ENCODE measurements at places on chromosomes 5 and 9. TPM values are rescaled to one million over a fixed set of nuclear protein-coding genes. Genes with fewer than 3 reads are reported as not detected.

The CCL27 gene
- not detected for total RNA-seq

The PRRX2 gene
- total RNA-seq, result not detected

The TRAF2 gene
- total RNA-seq, result 10.0 TPM

The HSPA9 gene
- total RNA-seq, result 269 TPM

The RANBP17 gene
- total RNA-seq, result 1.6 TPM

The TOR2A gene
- 16.0 TPM for total RNA-seq

The TRIM7 gene
- 56.8 TPM for total RNA-seq

The TMC1 gene
- not detected for total RNA-seq

The ZNF879 gene
- total RNA-seq, result 1.0 TPM

The LIFR gene
- 2.1 TPM for total RNA-seq

The TAF11L5 gene
- total RNA-seq, result not detected

The IARS1 gene
- total RNA-seq, result 162 TPM

The UBAP2 gene
- total RNA-seq, result 13.1 TPM

The INSYN2B gene
- total RNA-seq, result 5.6 TPM

The DOCK2 gene
- total RNA-seq, result 1.3 TPM

The SPAG8 gene
- total RNA-seq, result 0.04 TPM

The SLC25A48 gene
- total RNA-seq, result not detected

The ZFP37 gene
- 0.80 TPM for total RNA-seq

The GHR gene
- total RNA-seq, result 2.0 TPM

The FCN2 gene
- not detected for total RNA-seq

The SLC6A18 gene
- total RNA-seq, result not detected

The RALGDS gene
- total RNA-seq, result 18.7 TPM

The PAEP gene
- total RNA-seq, result not detected

The CERT1 gene
- 8.4 TPM for total RNA-seq

The SLCO6A1 gene
- not detected for total RNA-seq

The NR2F1-AS1 gene
- total RNA-seq, result 0.11 TPM

The IL33 gene
- total RNA-seq, result 1.2 TPM

The SPINK5 gene
- 0.95 TPM for total RNA-seq

The IL7R gene
- 4.1 TPM for total RNA-seq

The CCDC192 gene
- total RNA-seq, result not detected

The SLC34A1 gene
- not detected for total RNA-seq

The LMBRD2 gene
- total RNA-seq, result 3.9 TPM

The INSL4 gene
- total RNA-seq, result not detected

The WWC1 gene
- 18.3 TPM for total RNA-seq

The GCNT4 gene
- total RNA-seq, result 2.5 TPM

The CYSRT1 gene
- total RNA-seq, result 0.70 TPM

The BTNL3 gene
- total RNA-seq, result not detected

The SEMA5A gene
- 1.7 TPM for total RNA-seq

The HTR1A gene
- not detected for total RNA-seq

The RABGAP1 gene
- 8.7 TPM for total RNA-seq

The LRRC26 gene
- total RNA-seq, result not detected

The LHX3 gene
- total RNA-seq, result not detected

The SNX30 gene
- total RNA-seq, result 5.8 TPM

The TMED9 gene
- total RNA-seq, result 171 TPM

The ANGPTL2 gene
- total RNA-seq, result 0.08 TPM

The MSX2 gene
- total RNA-seq, result 4.8 TPM

The FOXI1 gene
- not detected for total RNA-seq

The KCNV2 gene
- total RNA-seq, result not detected

The F12 gene
- total RNA-seq, result 7.5 TPM

The GPR150 gene
- 0.47 TPM for total RNA-seq

The ECM2 gene
- total RNA-seq, result 0.84 TPM

The FUBP3 gene
- 24.4 TPM for total RNA-seq

The SLC36A3 gene
- total RNA-seq, result not detected

The UBQLN1 gene
- 91.7 TPM for total RNA-seq

The TRIM14 gene
- 15.5 TPM for total RNA-seq

The CDKN2A gene
- total RNA-seq, result 47.6 TPM

The SLC45A2 gene
- not detected for total RNA-seq

The ENTREP1 gene
- total RNA-seq, result 0.19 TPM

The UNC5A gene
- 0.08 TPM for total RNA-seq
